ENCODE measurements at places on chromosomes 2 and 18.

- DNase-seq, result no peak
Measured at GRCh38 chr2:144511937-144512336, 8.0 kb downstream of the ZEB2 start.

- no peak for DNase-seq
Measured at GRCh38 chr18:35122586-35123224, 81.5 kb downstream of the MAPRE2 start.

GRCh38 chr18:46466234-46467160 is 190.5 kb downstream of the LOXHD1 start:
- no peak for DNase-seq

- DNase-seq, result no peak
Measured at GRCh38 chr2:20422402-20423271, 24.2 kb upstream of the RHOB start.

- DNase-seq, result no peak
Measured at GRCh38 chr2:1757567-1757966, 13.3 kb upstream of the PXDN start.

- DNase-seq, result no peak
Measured at GRCh38 chr2:239819974-239820555, 205.1 kb downstream of the NDUFA10 start.

- DNase-seq, result no peak
Measured at GRCh38 chr2:32231959-32232358, 32.7 kb downstream of the NLRC4 start.

GRCh38 chr2:27545348-27546141 is 37.3 kb upstream of the ZNF512 start:
- DNase-seq, result peak; percentile 57

GRCh38 chr2:8984855-8985254 is 18.6 kb downstream of the MBOAT2 start:
- DNase-seq, result no peak

DNA sequence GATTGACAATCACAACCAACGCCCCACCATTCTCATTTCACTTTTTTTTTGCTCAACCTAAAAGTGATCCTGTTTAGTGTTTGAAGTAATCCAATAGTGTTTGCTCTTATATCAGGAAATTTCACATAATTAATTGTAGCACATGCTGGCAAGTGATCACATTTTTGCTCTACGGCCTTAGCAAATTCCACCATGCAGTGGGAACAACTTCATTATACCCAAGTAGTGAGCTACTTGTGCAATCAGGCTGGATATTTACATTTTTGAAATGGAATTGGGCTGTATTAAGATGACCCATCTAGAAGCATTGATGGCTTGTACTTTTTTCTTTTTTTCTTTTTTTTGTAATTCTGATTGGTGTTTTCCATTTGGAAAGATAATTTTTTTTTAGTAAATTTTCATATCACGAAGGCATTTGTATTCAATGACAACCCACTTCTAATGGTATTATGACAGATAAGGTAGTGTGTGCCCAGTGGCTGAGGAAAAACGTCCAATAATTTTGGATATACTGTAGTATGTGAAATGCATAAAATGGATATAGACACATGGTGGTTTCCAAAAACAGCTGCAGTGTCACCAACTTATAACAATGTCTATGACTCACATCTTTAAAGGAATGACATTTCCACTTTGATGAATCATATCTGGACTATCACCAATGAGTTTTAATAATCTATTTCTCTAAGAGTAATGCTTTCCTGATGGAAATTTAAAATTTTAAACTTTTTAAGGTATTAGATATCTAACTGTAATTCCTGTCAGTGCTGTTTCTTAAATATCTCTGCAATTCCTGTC is 130.6 kb downstream of the COL6A3 start:
- DNase-seq, result peak; percentile 66

DNA sequence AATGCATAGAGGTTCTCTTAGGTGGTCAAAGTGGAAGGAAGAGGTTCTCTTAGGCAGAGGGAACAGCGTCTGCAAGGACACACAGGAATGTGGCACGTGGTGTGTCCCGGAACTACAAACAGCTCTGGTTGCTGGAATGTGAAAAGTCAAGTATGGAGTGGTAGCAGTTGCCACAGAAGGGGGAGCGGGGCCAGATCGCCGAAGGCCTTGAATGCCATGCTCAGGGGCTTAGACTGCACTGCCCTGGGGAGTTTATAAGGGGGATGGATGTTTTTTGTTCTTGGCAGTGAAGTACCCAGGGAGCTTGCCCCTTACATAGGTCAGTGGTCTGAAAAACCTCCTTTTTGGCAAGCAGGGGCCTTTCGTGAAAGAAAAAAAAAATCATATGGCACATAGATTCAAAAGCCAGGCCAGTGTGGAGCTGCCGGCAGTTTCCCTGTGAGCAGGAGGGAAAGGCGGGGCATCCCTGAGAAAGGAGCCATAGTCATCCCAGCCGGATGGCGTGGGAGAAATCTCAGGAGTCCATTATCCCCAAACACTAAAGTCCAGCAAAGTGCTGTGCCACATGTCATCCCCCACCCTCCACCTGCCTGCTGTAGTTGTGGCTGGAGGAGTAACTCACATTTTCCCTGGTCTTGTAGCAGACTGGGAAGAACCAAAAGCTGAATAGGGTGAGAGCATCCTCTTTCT is 45.4 kb downstream of the GORASP2 start:
- peak; percentile 5 for DNase-seq

Measured in M059J (cell line).